CD4-positive, alpha-beta memory T cell (primary cell): ENCODE measurements at places on chromosomes 2 and 18.

DNA sequence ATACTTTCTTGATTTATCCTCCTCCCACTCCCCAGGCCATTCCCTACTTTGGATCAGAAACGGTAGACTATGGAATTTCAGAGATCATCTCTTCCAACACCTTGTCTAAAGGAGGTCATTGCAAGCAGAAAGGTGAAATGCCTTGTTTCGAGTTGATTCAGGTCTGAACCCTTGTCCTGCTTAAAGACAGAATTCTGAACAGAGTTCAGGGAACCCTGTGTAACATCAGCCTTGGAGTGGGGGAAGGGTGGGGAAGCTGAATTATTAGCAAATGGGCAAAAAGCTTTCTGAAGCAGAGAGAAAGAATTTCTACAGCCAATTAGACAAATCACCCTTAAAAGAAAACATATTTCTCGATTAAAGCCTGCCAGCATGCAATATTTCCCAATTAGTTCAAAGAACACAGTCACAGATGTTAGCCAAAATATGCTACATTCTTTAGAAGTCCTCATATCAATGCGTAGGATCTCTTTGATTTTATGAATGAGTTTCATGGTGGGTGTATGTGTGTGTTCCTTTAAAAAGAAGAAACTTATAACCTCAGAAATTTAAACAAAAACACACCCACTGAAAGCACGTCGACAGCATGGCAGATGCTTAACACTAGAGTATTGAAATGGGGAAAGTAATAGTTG lies 353.1 kb downstream of the RND3 start:
- DNase-seq, result no peak

DNA sequence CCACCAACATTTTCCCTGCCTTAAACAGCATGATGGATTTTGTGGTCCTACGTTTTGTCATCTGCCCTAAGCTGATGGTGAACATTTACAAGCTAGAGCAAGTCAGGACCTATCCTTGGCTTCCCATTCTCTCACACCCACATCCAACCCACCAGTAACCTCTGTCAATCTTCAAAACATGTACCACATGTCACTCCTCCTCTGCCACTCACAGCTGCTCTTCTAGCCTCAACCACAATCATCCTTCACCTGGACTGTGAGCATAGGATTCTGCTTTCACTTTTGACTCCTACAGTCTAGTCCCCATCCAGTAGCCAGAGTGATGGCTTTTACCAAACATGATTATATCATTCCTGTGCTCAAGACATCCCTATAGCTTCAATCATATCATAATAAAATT lies 279.8 kb upstream of the DLGAP1 start:
- DNase-seq, result no peak

DNA sequence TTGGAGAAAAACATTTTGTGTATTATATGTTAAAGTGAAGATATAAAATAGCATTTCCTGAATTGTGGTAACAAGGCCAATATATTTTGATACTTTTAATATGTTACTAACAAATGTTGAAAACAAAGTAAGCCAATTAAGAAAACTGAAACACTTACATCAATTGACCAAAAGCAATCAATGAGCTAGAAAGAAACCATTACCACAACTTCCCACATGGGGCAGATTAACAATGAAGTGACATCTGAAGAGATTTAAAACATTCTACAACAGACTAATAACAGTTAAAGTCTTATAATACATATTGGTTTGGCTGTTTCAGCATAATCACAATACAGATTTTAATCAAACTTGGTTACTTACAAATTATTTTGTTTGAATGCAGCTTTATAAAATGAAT lies 282.4 kb upstream of the NETO1 start:
- DNase-seq, result no peak

DNA sequence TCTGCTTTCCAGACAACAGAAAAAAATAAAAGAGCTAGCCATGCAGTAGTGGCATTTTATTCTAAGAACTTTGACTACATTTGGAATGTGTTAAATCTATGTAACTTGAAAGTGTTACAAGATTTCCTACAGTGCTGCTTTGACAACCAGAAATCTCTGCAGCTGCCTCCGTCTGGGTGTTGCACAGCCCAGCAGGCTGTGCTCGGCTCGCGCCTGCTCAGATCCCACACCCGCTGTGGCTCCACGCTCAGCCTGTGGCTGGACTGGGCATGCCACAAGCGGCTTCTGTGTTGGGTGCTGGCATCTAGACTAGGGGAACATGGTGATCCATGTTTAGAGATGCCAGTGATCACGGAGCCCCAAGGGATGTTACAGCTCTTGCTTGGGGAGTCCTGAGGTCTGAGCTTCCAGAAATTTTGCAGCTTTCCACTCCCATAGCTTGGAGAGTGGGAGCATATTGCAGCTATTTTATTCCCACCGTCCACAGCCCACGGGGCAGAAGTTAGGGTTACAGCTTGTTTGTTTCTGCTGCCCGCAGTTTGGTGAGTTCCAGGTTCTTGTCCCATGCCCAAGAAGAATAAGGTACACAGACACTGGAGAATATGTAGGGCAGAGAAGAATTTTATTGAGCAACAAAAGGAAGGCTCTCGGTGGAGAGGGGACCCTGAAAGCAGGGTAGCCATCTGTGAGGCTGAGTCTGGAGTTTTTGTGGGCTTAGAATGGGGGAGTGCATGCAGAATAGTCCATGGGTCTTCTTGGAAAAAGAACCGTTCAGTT lies 44.1 kb downstream of the FAM171B start:
- DNase-seq, result no peak

- DNase-seq, result no peak
Measured at GRCh38 chr2:197031803-197032202, 105.3 kb upstream of the PGAP1 start.

DNA sequence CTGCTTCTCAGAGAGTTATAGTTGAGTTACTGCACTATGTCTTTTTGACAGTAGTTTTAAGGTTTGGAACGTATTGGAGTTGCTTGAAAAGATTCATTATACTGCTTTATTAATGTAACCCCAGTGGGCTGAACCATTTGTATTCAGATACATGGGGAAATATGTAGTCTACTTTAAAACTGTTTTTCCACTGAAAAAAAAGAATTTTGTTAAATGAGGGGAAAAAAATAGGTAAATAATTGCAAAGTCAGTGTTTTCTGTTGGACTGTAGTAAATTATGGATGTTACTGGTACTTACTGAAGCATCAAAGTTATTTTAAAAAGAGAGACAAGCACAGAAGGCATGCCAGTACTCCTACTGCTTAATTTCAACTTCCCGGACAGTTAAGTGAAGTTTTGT lies 36.4 kb downstream of the ZC3H15 start:
- DNase-seq, result no peak

DNA sequence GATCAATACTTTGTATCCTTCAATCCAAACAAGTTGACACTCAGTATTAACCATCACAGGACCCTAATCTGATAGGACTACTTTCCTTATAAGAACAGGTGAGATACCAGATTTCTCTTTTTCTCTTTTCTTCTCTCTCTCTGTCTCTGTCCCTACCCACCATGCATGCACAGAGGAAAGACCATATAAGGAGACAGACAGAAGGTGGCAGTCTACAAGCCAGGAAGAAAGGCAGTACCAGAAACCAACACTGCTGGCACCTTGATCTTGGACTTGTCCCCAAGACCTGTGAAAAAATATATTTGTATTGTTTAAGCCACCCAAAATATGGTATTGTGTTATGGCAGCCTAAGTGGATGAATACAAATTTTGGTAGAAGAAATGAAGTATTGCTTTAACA lies 156.2 kb upstream of the KCNH7 start:
- DNase-seq, result no peak

- DNase-seq, result no peak
Measured at GRCh38 chr2:20525041-20526035, 78.5 kb downstream of the RHOB start.

- no peak for DNase-seq
Measured at GRCh38 chr18:22466608-22467395, 49.1 kb upstream of the CTAGE1 start.
